ENCODE measurements at places on chromosomes 2 and 18.

DNA sequence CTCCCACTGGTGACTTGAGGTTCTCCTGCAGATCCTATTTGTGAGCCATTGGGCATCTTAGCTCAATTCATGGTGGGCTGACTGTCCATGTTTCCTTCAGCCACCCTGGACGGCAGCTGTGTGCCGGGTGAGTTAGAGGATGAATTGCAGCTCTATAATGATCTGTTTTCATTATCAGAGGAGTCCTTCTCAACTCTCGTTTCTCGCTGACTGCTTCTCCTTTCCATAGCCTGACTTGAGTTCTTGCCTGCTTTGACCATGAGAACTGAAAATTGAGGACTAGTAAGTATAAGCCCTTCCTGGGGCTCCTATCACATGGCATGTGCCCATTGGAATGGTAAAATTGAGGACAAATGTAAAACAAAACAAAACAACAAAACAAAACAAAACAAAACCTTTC is 121.8 kb downstream of the CDC42EP3 start:
- no peak for DNase-seq

GRCh38 chr2:29561181-29561580 is 360.2 kb downstream of the ALK start:
- DNase-seq = no peak

- no peak for DNase-seq
Measured at GRCh38 chr2:168466834-168467565, 10.9 kb downstream of the CERS6 start.

DNA sequence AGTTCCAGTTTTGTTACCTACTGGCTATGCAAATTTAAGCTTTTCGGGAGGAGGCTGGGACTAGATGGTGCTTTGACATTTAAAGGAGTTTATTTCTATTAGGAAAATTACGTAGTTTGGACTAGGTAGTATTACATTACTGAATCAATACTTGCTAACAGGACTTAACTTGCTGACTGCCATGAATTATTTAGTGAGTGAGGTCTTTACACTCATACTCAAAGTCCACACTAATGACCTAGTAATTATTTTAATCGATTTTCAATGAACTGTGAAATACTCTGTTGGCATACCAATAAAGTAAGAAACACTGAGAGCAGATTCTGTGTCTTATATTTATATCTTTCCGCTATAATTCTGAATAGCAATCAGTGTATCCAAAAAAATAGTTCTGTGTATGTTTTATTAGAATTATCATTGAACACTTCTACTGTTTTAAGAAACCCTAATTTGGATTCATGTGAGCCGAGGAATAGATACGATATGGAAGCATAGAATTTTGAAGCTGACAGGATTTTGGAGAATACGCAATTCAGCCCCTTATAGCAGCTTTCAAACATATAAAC is 55.0 kb downstream of the CHST9 start:
- no peak for DNase-seq

DNA sequence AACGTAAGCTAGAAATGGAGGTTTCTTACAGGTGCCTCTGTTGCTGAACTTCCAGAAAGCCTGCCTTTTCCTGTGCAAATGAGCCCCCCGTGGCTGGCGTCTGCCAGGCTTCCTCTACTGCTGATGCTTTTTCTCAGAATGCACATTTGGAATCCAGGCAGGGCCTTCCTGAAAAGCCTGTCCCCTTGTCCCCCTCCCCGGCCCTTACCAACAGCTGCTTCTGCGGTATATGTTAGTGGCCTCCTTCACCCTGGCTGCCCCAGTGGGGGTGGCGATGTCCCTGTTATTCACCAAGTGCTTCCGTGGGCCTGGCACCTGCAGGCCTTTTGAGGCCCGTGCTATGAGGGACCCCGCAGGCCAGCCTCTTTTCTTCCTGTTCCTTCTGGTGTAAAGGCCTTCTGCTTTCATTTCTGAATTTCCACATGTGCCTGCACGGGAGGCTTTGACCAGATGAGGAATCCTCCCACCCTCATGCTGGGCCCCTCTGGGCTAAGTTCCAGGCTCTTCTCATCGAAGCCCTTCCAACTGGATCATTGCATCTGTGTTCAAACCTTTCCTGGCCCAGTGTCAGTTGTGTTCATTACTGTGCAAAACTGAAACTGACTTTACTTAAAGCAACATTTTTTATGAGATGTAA is 10.4 kb downstream of the CNDP2 start:
- no peak for DNase-seq

DNA sequence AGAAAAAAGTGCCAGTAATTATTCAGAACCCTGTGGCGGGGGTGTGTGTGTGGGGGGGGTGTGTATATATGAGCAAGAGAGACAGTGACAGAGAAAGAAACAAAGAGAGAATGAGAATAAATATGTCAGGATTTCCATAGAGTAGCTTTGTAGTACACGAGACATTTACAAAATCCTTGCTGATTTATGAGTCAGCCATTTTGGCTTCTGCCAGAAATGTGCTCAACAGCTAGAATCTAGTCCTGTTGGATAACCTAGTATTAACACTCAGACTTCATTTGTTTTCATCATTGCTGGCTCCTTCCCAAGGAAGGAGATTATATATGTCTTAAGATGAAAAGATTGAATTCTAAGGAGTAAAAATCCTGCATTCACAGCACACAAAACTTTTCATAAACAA is 140.5 kb upstream of the HNRNPA3 start:
- DNase-seq = no peak
